Right lobe of liver (tissue), 6 donors: ENCODE measurements at places on chromosomes 7 and 10. TPM values are rescaled to one million over a fixed set of nuclear protein-coding genes. Genes with fewer than 3 reads are reported as not detected.

The FZD8 gene
- 2.3 TPM for total RNA-seq

The TUBB8 gene
- not detected for total RNA-seq

The VWC2 gene
- not detected for total RNA-seq

The MBL2 gene
- total RNA-seq: 75.9 TPM

The HSPA12A gene
- 2.7 TPM for total RNA-seq

The NUDT13 gene
- total RNA-seq: 2.0 TPM

The SCIN gene
- total RNA-seq: not detected

The HGF gene
- 15.6 TPM for total RNA-seq

The SPAG6 gene
- total RNA-seq: not detected

The PRKG1 gene
- total RNA-seq: 1.3 TPM

The CD36 gene
- total RNA-seq: 25.7 TPM

DNA sequence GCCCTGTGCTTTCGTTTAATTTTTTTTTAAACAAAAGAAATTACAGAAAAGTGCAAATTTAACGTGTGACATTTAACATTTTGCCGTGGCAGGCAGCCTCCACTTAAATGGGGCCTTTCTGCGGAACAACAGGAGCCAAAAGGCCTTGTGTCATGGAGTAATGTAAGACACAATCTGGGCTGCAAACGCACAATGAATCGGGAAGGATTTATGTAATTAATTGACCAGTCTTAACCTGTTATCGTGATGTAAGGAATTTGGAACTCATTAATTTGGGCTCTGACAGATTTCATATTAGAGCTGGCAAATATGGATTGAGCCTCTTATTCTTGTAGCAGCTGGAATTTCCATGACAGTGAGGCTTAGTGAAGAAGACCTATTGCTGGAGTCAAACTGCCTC lies 86.4 kb downstream of the SNX10 start:
- no peak overlapping the region for H3K4me3 ChIP-seq
- H3K27me3 ChIP-seq: no peaks in the 10 kb centered on the region
- no peak for DNase-seq
- no peaks in the 10 kb centered on the region for H3K4me1 ChIP-seq
- H3K27ac ChIP-seq: no peak overlapping the region
- H3K36me3 ChIP-seq: no peaks in the 10 kb centered on the region

DNA sequence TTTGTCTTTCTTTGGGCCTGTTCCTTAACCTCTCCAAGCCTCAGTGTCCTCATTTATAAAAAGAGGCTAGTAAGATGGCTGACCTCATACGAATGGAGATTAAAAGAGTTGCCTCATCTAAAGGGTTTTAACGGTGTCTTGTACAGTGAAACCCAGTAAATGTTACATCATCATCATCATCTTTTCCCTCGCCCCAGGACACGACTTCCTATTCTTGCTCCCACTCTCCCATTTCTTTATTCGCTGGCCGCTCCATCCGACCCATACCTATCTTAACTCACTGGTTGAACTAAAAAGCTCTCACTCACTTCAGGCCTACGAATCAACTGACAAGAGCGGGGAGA lies 554 bp downstream of the FRA10AC1 start:
- peak overlapping the region; percentile 74 for H3K4me3 ChIP-seq
- no peaks in the 10 kb centered on the region for H3K4me1 ChIP-seq
- H3K36me3 ChIP-seq: no peaks in the 10 kb centered on the region
- H3K27me3 ChIP-seq: no peaks in the 10 kb centered on the region
- no peak for DNase-seq
- peak overlapping the region; percentile 66 for H3K27ac ChIP-seq

GRCh38 chr7:155694851-155695250 lies 50.4 kb downstream of the RBM33 start:
- no peaks in the 10 kb centered on the region for H3K27me3 ChIP-seq
- DNase-seq: no peak
- peaks cover 13% of the 10 kb centered on the region for H3K4me1 ChIP-seq

- H3K4me1 ChIP-seq: no peaks in the 10 kb centered on the region
- H3K36me3 ChIP-seq: no peaks in the 10 kb centered on the region
- no peak overlapping the region for H3K27ac ChIP-seq
- H3K4me3 ChIP-seq: no peak overlapping the region
These were observed 41.5 kb downstream of the DPY19L1 start for GRCh38 chr7:34995757-34996156.

DNA sequence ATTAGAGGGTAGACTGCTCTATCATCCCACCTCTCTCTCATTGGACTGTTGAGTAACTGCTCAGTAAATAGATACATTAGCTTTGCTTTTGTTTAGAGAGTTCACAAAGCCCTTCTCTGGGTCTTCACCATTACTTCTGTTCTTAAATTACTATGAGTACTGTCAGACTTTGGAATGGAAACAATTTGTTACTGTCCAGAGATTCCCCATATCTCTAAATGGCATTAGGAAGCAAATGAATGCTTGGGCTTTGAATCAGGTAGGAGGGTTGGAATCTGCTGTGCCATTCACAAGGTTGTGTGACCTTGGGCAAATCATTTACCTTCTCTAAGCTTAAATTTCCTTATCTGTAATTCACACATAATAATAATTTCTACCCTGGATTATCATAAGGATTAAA lies 541.0 kb upstream of the FZD8 start:
- no peaks in the 10 kb centered on the region for H3K36me3 ChIP-seq
- no peak for DNase-seq
- no peak overlapping the region for H3K4me3 ChIP-seq
- no peak overlapping the region for H3K27ac ChIP-seq
- no peaks in the 10 kb centered on the region for H3K4me1 ChIP-seq

DNA sequence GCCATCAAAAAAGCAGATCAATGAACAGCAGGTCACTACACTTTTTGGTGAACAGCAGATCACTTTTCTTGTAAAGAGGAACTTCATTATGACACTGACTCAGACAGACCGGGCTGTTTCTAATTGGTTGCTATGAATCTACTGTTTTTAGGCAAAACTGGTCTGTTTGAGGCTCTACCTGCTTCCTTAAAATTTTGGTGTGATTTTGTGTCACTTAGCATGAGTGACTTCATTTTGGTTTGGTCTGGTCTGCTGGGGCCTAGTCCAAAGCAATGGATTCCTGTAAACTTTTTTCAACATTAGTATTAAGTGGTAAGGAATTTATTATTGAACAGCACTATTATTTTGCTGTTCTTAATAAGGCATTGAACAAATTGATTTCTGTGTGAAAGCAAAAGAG lies 41.8 kb upstream of the C10orf71 start:
- H3K27me3 ChIP-seq: no peaks in the 10 kb centered on the region
- H3K4me3 ChIP-seq: no peak overlapping the region
- H3K27ac ChIP-seq: no peak overlapping the region

DNA sequence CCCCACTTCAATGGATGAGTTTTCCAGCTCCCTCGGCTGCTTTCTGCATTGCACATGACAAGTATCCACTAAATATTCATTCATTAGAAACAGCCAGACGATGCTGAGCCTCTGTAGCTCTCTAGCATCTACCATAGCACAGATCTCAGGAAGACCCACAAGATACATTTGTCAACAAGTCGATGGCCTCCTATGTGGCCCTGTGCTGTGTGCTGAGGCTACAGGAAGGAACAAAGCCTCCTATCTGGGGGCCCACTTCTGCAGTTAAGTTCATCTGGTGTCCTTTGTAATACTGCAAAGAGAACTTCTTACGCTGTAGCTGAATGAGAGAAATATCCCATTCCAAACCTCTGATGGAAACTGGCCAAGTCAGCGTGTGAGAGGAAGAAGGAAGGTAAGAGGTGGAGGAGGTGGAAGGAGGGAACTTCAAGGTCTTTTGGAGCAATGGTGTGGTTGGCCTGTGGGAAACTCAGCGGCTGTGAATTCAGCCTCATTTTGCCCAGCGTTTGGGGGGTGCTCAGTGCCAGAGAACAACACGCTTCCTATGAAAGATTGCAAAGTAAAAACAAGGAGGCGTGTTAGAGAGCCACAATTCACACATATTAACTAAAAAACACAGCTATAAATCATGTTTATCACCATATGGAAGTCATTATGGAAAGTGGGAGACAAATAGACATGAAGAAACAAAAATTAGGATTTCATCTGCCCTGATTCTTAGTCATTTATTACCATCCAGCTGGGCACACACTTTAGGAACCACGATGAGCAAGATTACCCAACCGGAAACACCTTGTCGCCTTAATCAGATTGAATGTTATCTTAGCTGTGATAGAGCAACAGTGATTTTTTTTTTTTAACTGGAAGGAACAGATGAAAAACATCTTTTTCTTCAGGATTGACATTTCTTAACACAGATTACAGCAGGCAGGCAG lies 62.2 kb upstream of the USP6NL start:
- no peak for DNase-seq
- no peaks in the 10 kb centered on the region for H3K27me3 ChIP-seq
- H3K4me1 ChIP-seq: no peaks in the 10 kb centered on the region
- H3K27ac ChIP-seq: no peak overlapping the region
- H3K36me3 ChIP-seq: no peaks in the 10 kb centered on the region

DNA sequence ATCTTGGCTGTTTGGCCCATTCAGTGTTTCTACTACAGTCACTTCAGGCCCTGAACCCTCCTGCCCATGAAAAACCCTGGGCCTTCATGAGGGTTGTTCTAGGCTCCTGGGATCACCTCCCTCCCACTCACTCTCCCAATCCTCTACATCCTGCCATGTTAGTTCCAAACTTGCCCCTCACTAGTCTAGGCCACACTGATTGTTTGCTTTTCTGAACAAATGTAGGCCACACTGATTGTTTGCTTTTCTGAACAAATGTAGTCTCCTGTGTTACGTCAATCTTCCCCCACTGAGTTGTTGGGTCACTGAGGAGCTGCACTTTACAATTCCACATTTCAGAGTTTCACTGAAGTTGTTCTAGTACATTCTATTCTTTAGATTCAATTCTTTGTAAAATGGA lies 5.3 kb upstream of the ALDH18A1 start:
- no peak for DNase-seq
- no peaks in the 10 kb centered on the region for H3K36me3 ChIP-seq
- no peaks in the 10 kb centered on the region for H3K27me3 ChIP-seq

GRCh38 chr10:119136084-119136483 lies 29.4 kb downstream of the SFXN4 start:
- no peaks in the 10 kb centered on the region for H3K36me3 ChIP-seq
- no peaks in the 10 kb centered on the region for H3K27me3 ChIP-seq
- H3K4me1 ChIP-seq: no peaks in the 10 kb centered on the region
- H3K27ac ChIP-seq: peak overlapping the region; percentile 83

GRCh38 chr7:81684514-81685269 lies 85.2 kb downstream of the HGF start:
- no peak overlapping the region for H3K4me3 ChIP-seq
- no peak overlapping the region for H3K27ac ChIP-seq
- H3K27me3 ChIP-seq: no peaks in the 10 kb centered on the region
- no peaks in the 10 kb centered on the region for H3K4me1 ChIP-seq

GRCh38 chr7:42214060-42214679 lies 22.8 kb downstream of the GLI3 start:
- H3K4me1 ChIP-seq: no peaks in the 10 kb centered on the region
- H3K27me3 ChIP-seq: no peaks in the 10 kb centered on the region
- H3K4me3 ChIP-seq: no peak overlapping the region
- no peak overlapping the region for H3K27ac ChIP-seq
- no peaks in the 10 kb centered on the region for H3K36me3 ChIP-seq

DNA sequence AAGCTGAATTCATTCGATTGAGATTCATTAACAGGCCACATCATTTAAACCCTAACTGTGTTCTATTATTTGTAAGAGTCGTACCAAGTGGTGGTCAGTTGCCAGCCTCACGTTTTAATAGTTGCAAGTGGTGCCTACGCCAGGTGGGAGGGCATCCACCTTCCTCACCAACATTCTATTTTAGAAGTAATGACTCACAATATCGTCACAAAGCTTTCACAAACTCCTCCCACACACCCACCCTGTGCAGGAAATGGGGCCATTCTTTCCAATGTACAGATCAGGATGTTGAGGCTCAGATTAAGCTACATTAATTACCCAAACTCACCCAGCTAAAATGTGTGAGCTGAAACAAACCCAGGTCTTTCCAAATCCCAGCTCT lies 77.3 kb upstream of the SAMD8 start:
- H3K36me3 ChIP-seq: peaks cover 4% of the 10 kb centered on the region
- no peaks in the 10 kb centered on the region for H3K27me3 ChIP-seq
- no peaks in the 10 kb centered on the region for H3K4me1 ChIP-seq
- no peak overlapping the region for H3K27ac ChIP-seq

DNA sequence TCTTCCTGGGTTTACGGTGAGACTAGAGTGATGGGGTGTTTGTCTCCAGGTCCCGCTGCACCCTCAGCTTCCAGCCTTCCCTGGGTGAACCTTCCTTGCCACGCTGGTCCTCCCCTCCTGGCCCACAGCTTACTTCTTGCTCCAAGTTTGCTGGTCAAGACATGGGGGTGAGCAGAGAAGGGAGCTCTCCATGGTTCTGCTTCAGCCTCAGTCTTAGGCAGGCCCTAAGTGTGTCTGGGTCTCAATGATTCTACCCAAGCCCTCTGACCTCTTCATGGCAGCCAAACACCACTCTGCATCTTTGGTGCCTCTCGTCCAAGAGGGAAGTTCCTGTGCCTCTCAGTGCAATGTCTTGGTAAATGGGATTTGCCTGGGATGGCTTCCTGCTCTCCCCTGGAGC lies 356.5 kb upstream of the KLF6 start:
- H3K4me1 ChIP-seq: no peaks in the 10 kb centered on the region
- H3K27me3 ChIP-seq: no peaks in the 10 kb centered on the region
- no peak for DNase-seq
- H3K27ac ChIP-seq: no peak overlapping the region
- H3K36me3 ChIP-seq: no peaks in the 10 kb centered on the region

GRCh38 chr7:141675436-141676215 lies 26.3 kb downstream of the DENND11 start:
- H3K4me1 ChIP-seq: no peaks in the 10 kb centered on the region
- H3K27me3 ChIP-seq: no peaks in the 10 kb centered on the region
- no peak overlapping the region for H3K27ac ChIP-seq
- no peak for DNase-seq
- no peak overlapping the region for H3K4me3 ChIP-seq

- peaks cover 9% of the 10 kb centered on the region for H3K4me1 ChIP-seq
- no peaks in the 10 kb centered on the region for H3K27me3 ChIP-seq
- no peaks in the 10 kb centered on the region for H3K36me3 ChIP-seq
- no peak overlapping the region for H3K4me3 ChIP-seq
These were observed 94.1 kb downstream of the SH3PXD2A start for GRCh38 chr10:103761075-103761920.

DNA sequence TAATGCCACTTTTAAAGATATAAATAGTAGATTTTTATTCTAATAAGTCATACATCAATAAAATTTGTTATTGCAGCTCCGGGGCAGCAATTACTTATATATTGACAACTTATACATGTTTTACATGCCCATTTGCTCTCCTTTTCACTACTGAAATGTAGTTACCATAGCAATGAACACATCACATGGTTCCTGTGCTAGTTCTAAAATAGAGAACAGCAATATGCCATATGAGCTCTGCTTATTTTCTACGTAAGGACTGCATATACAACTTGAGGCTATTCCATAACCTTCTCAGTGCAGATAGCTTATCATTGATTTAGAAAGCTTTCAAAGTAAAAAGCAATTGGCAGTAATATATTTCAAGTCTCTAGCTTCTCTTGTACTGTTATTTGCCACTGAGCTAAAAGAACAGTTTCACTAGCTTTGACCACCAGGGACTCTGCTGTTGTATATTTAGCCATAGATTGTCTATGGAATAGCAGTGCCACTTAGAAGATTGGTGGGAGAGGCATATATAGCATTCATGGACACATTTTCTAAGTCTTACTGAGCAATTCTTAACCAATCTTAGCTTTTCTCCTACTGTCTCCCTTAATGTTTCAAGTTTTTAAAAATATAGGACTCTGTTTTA lies 270.2 kb upstream of the KAT6B start:
- H3K36me3 ChIP-seq: no peaks in the 10 kb centered on the region
- H3K4me1 ChIP-seq: no peaks in the 10 kb centered on the region
- no peak for DNase-seq
- H3K4me3 ChIP-seq: no peak overlapping the region
- no peak overlapping the region for H3K27ac ChIP-seq
